ENCODE measurements at places on chromosomes 7 and 10. TPM values are rescaled to one million over a fixed set of nuclear protein-coding genes. Genes with fewer than 3 reads are reported as not detected.

DNA sequence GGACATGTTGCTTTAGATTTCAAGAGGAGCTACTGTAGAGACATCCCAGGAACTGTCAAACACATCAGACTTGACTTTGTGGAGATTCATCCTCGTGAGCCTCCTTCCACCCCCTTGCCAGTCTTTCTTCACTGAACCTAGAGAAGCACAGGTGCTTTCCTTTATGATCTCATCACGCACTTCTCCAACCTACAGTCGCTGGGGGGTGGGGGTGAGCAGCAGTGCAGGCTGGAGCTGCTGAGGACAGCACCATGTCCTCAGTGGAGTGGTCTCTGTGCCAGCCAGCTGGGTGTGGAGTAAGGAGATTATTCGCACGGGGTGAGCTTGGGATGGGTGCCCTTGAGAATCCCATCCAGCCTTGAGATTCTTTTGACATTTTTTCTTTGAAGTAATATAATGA, 88.1 kb downstream of the VOPP1 start:
- no peak for DNase-seq

DNA sequence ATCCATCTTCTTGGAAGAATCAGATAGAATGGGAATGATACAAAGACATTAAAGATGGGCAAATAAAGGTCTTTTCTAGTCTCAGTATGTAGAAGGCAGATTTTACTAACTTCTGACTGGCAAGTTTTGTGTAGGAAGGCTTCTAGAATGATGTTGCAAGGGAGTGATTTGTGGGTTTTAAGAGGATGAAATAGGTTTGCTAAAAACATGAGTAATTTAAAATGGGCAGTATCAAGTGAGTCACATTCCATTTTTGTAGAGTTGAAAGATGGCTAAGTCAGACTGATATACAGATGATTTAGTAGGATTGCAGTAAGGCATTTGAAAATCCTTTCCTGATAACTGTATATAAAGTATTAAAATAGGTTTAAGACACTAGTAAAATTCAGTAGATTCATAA, 777.4 kb downstream of the SORCS1 start:
- DNase-seq: no peak

- DNase-seq: no peak
Measured at GRCh38 chr10:112471878-112472487, 25.0 kb downstream of the VTI1A start.

GRCh38 chr10:120204877-120205276, 252.2 kb upstream of the PLPP4 start:
- DNase-seq: no peak

DNA sequence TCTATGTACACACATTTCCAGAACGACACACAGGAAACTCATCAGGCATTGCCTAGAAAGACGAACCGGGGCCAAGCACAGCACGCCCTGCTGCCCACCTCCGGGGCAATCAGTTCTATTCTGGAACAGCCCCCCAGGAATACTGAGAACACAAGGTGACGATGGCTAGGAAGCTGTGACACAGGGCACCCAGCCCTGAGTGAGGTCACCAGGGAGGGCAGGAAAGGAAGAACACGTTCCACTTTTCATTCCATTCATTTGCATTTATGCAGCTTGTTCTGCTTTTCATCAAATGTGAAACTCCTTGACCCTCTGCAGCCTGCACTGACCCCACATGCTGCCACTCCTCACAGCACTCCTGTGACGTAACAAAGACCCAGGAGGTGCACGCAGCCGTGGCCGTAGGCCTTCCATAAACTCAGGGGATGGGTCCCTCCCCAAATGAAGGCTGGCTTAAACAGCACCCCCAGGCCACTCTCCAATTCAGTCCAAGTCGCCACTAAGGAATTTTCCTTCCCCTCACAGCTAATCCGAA, 28.9 kb downstream of the MAD1L1 start:
- DNase-seq: no peak

DNA sequence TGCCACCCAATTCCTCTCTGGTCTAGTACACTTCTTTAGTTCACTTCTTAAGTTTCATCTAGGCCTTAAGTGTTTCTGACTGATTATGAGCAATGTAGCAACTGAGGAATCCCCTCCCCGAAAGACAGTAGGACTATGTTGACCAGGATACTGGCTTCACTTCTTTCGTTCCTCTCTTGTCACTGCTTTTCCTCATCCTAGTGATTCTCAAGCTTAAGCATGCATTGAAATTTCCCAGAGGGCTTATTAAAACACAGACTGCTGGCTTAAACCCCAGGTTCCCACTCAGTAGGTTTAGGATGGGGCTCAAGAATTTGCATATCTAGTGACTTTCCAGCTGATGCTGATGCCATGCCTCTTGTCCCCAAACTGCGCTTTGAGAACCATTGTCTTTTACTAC, 164.6 kb upstream of the WNT16 start:
- no peak for DNase-seq

- DNase-seq: no peak
Measured at GRCh38 chr7:4131063-4131462, 551.0 kb upstream of the FOXK1 start.

DNA sequence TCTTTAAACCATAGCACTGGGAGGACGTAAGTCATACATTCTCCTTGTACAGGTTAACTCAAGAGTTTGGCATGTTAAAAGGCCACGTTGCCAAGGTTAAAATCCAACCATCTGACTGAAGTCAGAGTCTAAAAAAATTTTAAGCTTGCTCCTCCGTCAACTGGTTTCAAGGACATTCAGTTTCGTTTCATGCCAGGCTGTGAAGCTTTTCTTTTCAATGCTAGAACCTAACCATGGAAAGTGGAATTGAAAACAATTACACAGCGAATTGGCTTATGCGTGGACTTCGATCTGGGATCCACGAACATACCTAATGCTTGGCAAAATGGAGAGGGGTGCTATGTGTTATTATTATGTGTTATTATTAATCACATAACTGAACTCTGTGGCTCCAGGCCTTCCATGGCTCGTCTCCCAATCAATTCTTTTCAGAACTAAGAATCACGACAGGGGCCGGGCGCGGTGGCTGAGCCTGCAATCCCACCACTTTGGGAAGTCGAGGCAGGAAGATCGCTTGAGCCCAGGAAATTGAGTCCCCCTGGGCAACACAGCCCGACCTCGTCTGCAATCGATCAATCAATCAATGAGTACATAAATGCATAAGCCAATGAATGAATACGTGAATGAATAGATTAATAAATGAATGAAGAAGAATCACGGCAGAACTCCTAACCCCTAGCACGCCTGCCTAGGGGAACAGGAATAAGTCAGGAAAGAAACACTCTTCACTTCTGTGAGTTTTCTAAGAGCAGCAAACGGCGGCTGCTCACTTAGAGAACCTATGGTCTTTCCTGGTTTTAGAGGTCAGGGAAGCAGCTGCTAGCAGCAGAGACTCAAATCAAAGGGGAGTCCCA, 733 bp upstream of the ARL5B start:
- peak; percentile 2 for DNase-seq

- no peak for DNase-seq
Measured at GRCh38 chr10:29643771-29644501, 9.2 kb upstream of the SVIL start.

DNA sequence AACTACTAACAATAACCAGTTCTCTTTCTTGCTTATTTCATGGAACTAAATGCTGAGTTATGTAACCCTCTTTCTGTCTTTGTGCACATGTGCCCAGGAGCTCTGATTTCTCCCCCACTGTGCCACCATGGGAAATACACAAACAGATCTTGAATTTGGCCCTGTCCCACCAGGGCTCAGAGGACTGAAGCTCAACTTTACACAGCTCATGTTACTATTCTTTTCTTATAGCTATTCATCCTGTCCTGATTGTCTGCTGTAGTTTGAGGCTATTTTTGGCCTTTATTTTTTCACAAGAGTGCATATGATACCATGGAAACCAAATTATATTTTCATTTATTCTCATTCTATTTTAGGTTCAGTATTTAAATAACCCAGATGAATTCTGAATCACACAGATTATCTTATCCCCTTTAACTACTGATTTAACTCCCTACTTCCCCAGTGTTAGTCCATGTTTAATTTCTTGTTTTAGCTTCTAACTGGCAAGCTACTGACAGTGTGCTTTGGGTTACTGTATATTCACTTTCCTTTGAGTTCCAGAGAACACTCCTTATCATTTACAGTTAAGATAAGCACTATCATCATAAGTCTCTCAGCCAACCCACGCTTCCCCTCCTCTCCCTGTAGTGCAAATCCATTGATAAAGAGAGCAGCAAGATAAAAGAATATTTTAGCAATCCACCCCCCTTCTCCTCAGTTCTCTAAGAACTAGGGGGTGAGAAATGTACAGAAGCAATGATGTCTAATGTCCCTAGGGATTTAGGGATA, 71.8 kb upstream of the GSDME start:
- no peak for DNase-seq

DNA sequence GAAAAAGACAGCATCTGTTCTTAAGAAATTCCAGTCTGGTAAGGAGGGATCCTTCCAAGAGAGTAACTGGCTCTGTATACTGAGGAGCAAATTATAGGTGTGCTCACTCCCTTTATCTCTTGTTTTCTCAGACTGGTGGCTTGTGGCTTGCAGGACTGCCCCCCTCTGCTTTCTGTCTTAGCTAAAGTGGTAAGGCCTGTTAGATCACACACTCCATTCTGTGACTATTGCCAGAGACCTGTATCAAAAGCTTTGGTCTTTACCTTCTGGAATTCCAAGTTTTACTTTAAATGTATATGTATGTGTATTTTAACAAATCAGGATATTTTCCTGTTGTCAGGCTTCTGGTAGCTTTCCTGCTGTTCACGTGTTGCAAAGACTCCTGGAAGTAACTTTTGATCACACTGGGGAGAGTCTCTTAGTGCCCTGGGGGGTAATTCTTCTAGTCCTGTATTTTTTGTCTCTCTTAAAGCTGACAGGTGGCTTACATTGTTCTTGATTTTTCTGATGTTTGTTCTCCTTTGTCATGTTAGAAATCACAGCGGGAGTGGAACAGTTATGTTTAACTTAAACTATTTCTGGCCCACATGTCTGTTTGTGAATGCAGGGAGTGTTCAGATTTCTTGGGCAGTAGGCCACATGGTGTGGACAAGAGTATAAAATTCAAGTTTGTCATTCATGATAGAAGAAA, 99.0 kb downstream of the PLPP4 start:
- no peak for DNase-seq

DNA sequence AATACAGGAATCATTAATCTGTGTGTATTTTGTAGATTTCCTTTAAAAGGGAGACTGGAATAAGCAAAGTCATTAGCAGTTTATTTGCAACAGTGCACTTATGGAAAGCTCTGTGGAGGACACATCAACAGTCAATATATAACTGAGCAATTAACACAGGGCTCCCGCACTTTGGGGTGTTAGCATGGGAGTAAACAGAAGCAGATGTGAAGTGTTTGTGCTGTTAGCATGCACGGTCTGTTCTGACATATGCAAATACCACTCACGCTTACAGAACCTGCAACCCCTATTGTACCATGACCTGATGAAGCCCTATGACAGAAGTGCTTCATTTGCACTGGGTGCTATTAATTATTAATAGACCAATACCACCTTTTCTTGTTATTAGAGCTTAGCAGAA, 118.9 kb downstream of the PPP1R3A start:
- no peak for DNase-seq

DNA sequence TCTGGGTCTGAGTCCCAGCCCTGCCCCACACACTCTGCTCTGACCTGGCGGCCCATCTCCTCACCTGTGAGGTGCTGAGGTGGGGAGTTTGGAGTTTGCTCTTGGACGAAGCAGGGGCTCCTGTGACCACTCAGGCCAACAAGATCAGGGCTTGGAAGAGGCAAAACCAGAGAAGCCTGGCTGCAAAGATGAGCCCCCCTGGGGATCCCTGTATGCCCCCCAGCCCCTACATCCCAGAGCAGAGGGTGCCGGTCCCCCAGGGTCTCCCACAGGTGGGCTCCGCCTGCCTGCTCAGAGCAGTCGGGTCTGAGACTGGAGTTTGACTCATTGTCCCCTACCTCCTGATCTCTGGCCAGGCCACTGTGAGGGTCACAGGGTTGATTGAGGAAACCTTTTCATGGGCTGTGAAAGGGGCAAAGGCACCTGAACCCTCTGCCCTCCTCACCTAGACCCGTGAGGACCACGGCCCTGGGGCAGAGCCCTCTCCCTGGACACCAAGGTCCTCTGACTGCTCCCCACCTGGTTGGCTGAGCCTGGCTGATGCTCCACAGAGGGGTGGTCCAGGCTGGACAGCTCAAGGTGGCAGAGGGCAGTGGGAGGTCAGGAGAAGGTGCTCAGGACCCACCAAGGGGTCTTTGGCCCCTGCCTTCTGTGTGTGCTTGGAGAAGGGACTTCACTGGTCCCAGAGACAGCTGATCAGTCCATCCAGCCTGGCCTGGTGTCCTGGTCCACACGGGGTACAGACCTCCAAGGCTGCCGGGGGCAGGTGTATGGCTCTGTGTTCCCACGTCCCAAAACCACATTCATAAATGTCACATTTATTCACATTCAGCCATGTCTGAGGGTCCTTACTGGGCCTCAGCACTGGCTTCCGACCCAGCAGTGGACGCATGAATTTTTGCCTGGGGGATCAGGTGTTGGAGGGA, 9.1 kb upstream of the SCART1 start:
- no peak for DNase-seq

DNA sequence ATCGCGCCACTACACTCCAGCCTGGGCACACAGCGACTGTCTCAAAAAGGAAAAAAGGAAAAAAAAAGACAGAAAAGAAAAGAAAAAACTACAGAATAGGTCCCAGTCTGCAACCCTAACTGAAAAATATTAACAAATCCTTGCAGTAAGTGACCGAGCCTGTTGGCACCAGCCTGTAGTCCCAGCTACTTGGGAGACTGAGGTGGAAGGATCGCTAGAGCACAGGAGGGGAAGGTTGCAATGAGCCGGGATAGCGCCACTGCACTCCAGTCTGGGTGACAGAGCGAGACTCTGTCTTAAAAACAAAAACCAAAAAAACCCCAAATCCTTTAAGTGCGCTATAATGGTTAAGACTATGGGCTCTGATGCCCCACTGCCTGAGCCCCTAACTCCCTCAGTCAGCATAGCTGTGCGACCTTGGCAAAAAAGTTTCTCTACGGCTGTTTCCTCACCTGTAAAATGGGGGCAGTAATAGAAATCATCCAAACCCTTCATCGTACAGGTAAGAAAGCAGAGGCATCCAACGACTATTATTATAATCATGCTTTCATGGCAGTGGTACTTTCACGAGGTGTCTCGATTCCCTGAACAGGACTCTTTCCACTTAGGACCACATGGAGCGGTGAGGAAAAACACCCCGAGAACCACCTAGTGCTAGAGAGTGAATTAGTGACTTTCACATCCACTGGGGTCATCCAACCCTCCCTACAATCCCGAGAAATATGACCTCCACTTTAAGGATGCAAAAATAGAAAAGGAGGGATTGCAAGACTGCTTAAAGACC, 755 bp downstream of the TOMM7 start:
- peak; percentile 8 for DNase-seq

- DNase-seq: no peak
Measured at GRCh38 chr7:30091491-30091912, 43.3 kb upstream of the MTURN start.

DNA sequence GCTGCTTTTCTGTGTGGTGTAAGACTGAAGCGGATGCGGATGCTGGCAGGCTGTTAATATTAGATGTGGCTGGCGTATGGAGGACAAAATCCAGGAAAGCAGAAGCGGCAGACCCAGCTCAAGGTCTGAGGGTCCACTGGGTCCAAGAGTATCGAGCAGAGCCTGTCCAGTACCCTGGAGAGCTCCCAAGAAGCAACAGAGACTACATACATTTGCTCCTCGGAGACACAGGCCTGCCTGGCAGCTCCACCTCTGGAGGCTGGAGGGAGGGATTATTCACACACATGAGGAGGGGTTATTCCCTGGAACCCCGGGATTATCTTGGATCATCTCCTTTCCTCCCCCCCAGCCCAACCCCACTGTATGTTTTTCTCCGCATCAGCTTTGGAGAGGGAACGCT, 31.3 kb upstream of the LOXL4 start:
- no peak for DNase-seq

The RAMP3 gene
- total RNA-seq: not detected

The GIMAP7 gene
- total RNA-seq: 36.1 TPM

The MYO1G gene
- 302 TPM for total RNA-seq

The CRPPA gene
- 1.9 TPM for total RNA-seq

The PON1 gene
- not detected for total RNA-seq

Measured in activated naive CD8-positive, alpha-beta T cell treated with anti-CD3 and anti-CD28 coated beads for 36 hours (primary cell).